ENCODE measurements at places on chromosomes 3 and 15.
A peak's percentile ranks its signal among the peaks of the same experiment; 100 is the strongest.

DNA sequence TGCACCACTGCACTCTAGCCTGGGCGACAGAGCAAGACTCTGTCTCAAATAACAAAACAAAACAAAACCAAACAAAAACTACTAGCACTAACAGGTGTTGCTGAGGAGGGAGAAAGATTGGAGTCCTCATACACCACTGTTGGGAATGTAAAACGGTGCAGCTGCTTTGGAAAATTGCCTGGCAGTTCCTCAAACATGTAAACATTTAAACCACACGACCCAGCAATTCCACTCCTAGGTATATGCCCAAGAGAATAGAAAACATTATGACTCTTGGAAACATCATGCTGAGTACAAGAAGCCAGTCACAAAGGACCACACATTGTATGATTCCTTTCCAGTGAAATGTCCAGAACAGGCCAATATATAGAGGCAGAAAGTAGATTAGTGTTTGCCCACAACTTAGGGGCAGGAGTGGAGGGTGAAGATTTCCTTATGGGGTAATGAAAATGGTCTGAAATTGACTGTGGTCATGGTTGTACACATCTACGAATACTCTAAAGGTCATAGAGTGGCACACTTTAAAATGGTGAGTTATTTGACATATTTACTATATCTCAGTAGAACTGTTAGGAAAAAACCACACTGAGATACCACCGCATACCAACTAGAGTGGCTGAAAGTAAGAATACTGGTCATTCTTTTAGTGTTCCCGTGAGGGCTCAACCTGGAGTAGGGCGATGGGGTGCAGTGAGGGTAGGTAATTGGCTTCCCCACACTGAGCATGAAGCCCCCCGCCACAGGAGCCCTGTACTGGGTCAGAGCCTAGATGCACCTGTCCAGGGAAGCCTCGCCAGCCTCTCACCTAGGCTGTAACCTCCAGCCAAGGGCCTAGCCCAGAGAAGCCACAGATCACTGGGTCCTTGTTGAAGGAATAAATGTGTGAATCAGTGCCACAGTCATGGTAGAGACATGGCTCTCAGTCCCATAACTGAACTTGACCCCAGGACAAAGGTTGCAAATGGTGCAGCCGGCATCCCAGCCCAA lies 131.1 kb downstream of the NUP210 start:
- DNase-seq: no peak

GRCh38 chr15:60137711-60138396 lies 133.7 kb downstream of the FOXB1 start:
- DNase-seq: no peak

GRCh38 chr15:40339621-40339945 lies 1.2 kb downstream of the CCDC9B start:
- DNase-seq: no peak

- DNase-seq: no peak
These were observed 88.5 kb downstream of the MYLK start for GRCh38 chr3:123795471-123796251.

- no peak for DNase-seq
These were observed 407.5 kb downstream of the ZBTB20 start for GRCh38 chr3:114739627-114740026.

DNA sequence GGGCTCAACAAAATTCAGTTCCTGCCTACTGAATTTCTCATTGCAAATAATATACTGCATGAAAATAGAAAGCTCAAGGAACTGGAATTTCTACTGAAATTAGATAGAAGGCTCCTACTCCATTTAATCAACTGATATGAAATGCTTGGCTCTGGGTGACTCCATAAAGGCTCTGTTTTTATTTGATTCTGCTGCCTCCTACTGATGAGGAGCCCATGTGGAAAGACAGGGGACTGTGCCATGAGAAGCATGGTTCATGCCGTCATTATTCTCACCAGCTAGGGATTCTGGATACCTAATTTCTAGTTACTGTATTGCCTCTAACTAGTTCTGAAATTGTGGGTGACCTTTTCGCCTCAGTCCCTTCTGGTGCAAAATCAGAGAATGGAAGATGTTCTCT lies 366.2 kb upstream of the DPH6 start:
- no peak for DNase-seq

DNA sequence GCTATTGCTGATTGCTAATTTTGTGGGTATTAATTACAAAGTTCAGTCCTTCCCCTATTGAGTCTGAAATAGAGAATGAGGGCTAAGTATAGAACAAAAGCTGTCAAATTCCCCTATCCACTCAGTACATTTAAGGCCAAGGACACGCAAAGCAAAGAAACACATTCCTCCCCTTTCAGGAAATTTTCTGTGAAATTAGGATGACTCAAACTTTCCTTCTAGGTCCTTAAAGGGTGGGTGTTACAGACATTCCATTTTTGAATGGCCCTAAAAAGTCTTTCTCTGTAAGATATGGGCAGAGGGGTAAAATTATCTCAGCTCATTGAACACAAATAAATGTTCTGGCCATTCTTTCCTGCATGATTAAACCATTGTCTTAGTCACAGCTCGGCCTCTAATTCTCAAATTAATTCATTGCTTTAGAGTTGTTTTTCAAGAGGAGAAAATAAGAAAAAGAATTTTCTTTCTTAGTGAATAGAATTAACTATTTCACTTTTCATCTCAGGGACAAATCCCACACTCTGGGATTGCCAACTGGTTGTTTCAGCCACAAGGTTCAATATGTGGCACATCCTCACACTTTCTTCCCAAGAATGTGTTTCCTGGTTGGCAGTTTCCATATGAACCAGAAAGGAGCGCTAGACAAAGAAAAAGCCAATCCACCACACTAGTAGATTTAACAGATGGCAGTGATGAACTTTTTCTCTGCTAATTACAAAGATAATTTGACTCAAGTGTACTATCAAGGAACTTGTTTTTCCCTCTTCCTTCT lies 424.1 kb downstream of the ZNF385D start:
- no peak for DNase-seq

DNA sequence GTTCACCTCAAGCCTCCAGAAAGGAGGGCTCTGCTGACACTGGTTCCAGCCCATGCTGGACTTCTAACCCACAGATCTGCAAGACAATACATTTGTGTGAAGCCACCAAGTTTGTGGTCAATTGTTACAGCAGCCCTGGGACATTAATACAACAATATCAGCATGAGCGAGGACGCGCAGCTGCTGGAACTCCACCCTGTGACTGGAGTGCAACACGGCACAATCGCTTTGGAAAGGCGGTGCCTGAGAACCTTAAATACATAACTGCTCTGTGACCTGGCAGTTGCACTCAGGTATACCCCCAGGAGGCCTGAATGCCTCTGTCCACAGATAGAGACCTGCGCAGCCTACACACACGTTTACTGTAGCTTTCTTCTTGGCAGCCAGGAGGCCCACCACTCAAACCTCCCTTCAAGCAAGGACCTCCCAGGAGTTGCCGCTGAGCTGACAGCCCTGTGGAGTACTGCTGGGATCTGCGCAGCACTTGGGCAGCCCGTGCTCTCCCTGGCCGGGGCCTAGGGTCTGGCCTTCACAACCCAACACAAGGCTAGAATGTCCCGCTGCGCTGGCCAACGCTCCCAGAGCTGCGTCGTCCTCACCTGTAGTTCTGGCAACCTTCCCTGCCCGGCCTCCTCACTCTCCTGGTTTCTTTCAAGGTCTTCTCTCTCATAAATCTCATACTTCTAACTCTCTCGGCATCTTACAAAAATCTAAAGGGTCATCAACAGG lies 8.3 kb downstream of the MRPS25 start:
- DNase-seq: no peak

- no peak for DNase-seq
These were observed 802.5 kb upstream of the DPPA4 start for GRCh38 chr3:110139821-110140220.

DNA sequence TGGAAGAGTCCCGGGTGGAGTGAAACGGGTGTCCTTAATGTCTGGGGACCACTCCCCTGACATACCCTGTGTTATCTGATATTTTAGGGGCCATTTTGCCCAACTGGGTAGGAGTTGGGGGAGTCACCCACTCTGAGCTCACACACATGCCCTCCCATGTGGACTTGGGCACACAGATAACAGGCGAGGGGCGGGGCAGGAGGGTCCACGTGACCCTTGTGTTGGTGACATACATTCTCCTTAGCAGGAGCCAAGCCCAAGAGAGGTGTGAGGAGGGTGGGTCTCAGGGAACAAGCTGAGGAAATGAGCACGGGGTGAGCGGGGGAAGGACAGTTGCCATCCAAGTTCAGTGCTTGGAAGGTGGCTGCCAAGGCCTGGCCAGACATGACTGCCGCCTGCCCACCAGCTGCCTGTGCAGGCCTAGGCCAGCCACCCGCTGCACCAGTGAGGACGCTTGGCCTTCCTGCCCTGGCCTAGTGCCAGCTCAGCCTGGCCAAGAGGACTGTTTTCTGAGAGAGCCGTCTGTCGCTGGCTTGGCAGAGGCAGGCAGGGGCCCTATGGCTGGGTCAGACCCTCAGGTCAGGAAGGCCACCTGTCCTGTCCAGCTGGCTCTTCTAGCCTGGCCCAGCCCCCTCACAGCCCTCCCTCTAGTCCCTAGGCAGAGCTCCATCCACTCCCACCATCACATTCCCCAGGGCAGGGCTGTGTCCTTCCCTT lies 31.3 kb upstream of the TMEM115 start:
- no peak for DNase-seq

DNA sequence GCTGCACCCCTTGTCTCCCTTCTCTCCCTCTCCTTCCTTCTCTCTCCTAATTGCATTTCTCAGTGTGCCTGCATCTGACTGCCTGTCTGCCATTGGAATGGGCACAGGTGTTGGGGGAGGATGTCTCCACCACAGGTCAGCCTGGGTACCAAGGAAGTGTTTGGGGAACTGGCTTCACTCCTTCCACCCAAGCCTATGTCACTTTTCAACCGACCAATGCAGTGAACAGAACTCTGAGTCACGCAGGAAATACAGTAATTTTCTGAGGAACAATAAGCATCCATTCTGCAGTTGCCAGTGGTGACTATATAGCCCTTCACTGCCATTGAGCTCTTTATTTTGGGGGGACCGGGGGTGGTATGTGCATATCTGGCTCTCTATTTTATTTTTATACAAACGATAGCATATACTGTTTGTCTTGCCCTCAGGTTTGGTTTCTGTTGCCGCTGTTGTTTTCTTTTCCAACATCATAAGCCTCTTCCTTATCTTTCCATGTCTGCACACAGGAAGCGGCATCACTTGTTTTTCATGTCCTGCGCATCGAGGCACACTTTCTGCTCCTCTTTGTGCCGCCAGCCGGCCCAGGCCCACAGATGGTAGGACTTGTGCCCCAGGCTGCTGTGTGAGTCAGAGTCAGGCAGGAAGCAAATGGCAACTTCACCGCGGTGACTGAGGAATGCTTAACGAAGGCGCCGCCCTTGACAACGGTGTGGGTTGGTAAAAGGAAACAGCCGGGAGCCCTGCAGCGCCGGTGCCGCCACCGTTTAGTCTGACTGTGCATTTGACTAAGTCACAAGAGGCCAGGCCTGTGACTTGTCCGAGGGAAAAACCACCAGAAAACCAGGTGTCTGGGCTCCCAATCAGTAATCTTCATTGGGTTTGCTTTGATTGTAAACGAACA lies 21.1 kb upstream of the CDCP1 start:
- DNase-seq: peak; percentile 65
